ENCODE measurements at places on chromosomes 11 and 22. TPM values are rescaled to one million over a fixed set of nuclear protein-coding genes. Genes with fewer than 3 reads are reported as not detected.
A peak's percentile ranks its signal among the peaks of the same experiment; 100 is the strongest.

DNA sequence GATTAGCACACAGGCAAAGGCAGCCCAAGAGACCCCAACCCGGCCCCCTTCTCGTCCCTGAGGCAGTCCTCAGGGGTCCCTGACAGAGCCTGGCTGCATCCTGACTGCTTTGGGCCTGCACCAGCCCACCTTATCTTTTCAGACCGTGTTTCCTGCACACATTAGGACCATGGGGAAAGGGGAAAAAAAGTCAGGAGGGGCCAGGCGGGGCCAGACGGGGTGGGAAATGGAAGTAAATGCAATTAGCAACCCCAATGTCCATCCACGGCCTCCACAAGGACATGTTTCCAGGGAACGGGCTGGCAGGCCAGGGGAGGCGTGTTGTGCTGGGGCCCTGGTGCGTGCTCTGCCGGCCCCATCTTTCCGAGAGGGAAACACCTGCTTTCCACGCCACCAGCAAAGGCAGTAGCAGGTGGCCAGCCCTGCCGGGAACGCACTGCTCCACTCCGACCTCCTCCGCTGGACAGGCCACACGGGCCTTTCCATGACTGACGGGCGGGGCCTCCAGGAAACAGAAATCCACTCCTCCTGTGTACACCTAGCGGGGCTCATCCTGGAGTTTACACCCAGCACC, 7.4 kb downstream of the EHD1 start:
- peaks cover 36% of the 10 kb centered on the region for H3K4me1 ChIP-seq
- peaks cover 16% of the 10 kb centered on the region for H3K36me3 ChIP-seq
- peak overlapping the region; percentile 70 for H3K27ac ChIP-seq
- no peak overlapping the region for H3K4me3 ChIP-seq

DNA sequence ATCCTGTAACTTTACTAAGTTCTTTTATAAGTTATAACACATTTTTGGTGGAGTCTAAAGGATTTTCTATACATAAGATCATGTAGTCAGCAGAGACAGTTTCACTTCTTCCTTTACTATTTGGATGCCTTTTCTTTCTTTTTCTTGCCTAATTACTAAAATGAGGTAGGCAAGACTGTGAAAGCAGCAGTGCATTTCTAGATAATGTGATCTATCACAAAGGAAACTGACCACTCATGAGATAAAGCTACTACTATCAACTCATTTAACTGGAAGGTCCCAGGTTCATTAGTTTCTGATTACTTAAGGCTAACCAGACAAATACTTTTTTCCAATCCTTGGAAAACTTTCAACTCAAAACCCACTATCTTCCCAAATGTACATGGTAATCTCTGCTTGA, 196.2 kb upstream of the E2F8 start:
- no peaks in the 10 kb centered on the region for H3K27me3 ChIP-seq
- no peak for DNase-seq
- H3K4me3 ChIP-seq, result no peak overlapping the region
- peaks cover 27% of the 10 kb centered on the region for H3K4me1 ChIP-seq

DNA sequence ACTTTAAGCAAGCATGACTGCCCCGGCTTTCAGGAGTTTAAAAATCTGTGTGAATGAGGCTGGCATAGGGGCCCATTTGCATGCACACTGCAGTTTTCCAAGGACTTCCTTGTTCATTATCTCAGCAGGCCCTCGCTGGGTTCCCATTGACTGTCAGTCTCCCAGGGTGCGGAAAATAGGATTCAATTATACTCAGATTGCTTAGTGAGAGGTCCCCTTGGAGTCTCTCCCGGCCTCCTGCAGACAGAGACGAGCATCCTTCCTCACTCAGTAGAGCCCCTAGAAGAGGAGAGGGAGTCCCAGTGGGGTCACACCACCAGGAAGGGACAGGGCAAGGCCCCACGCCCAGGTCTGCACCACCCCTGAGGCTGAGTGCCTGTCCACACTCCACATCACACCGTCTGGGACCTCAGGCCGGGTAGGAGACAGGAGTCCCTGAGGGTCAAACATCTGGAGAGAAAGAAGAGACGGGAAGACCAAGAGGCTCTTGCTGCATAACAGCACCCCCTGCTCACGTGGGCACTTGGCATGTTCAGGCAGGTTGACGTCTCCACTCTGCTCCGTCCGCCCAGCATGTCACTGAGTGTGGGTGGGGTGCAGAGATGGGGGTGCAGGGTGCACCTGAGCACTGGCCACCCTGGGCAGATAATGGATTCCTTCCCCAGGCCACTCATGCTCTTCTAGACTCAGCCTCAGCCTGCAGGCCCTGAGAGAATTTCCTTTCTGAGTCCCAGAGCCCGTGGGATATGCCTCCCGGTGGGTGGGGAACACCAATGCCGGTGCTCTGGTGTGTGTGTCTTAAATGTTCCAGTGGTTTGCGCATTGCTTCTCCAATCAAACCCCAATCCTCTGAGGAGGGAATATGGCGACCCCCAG, 58.8 kb downstream of the MCM5 start:
- H3K27ac ChIP-seq, result no peak overlapping the region
- H3K4me3 ChIP-seq, result no peak overlapping the region
- H3K36me3 ChIP-seq, result no peaks in the 10 kb centered on the region

DNA sequence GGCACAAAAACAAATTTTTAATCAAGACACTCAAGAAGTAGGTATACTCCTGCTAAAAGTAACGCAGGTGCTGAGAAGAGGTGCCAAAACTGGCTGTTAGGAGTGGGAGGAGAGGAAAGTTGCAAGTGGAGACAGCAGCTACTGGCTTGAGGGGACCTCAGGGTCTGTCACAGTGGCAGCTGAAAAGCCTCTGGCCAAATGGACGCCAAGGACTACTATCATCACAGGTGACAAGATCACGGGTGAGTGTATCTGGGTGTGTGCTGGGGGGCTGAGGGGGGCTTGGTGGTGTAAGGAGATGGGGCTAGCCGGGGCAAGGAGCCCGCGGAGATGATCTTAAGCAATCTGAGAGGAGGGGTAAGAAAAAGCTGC, 687 bp downstream of the ZNF202 start:
- H3K27me3 ChIP-seq, result no peaks in the 10 kb centered on the region
- no peaks in the 10 kb centered on the region for H3K36me3 ChIP-seq
- H3K4me3 ChIP-seq, result peak overlapping the region; percentile 85
- no peak for DNase-seq
- H3K27ac ChIP-seq, result peak overlapping the region; percentile 83
- peaks cover 16% of the 10 kb centered on the region for H3K4me1 ChIP-seq

DNA sequence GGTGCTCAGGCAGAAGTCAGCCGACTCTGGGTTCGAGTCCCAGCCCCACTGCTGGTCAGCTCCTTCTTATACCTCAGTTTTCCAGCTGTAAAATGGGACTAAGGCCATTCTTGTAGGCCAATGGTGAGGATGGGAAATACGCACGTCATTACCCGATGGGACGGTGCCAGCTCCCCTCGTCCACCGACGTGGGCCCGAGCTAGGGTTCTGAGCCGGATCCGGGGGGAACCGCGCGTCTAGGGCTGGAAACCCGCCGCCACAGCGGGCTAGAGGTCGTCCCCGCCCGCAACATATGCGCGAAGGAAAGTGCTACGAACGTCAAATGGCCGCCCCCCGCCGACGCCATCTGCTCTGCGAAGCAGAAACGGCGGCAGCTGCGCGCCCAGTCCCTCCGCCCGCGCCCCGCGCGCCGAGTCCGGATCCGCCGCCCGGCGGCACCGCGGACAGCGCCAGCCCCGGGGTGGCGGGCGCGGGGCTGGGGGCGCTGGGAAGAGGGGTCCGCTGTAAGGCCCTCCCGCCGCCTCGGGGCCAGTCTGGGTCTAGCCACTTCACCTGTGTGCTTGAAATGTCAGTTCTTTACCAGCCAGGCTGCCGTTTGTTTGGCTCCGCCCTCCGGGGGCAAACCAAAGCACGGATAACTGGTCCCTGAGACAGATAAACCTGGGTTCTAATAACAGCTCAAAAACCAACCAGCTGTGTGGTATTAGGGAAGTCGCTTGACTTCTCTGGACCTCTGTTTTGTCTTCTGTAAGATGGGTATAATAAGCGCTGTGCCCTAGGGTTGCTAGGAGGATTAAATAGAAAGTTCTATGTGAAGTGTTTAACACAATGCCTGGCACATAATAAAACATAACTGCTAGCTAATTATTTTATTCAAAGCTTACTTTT, 103.5 kb upstream of the RCN1 start:
- no peak for DNase-seq
- H3K4me1 ChIP-seq, result no peaks in the 10 kb centered on the region
- H3K4me3 ChIP-seq, result no peak overlapping the region
- H3K27me3 ChIP-seq, result peaks cover 4% of the 10 kb centered on the region
- no peak overlapping the region for H3K27ac ChIP-seq
- H3K36me3 ChIP-seq, result no peaks in the 10 kb centered on the region

Gene OR8A1
- not detected for total RNA-seq

- H3K4me1 ChIP-seq, result peaks cover 21% of the 10 kb centered on the region
- no peaks in the 10 kb centered on the region for H3K27me3 ChIP-seq
- no peak overlapping the region for H3K4me3 ChIP-seq
Observed at GRCh38 chr11:9069256-9069655, 22.1 kb downstream of the SCUBE2 start.

GRCh38 chr11:106077609-106078455, at the start of gene AASDHPPT:
TSS of gene AASDHPPT (plus strand) at chr11:106077662. CDS start at chr11:106077711, 49 bp downstream.
- no peaks in the 10 kb centered on the region for H3K27me3 ChIP-seq
- no peaks in the 10 kb centered on the region for H3K36me3 ChIP-seq
- peak within 1 kb of the TSS; percentile 75 for H3K4me3 ChIP-seq
- peak within 1 kb of the TSS; percentile 94 for H3K27ac ChIP-seq
- H3K4me1 ChIP-seq, result peaks cover 11% of the 10 kb centered on the region

GRCh38 chr11:68471360-68472340, 11.1 kb downstream of the PPP6R3 start:
- H3K4me3 ChIP-seq, result no peak overlapping the region
- no peaks in the 10 kb centered on the region for H3K36me3 ChIP-seq
- DNase-seq, result no peak
- H3K27ac ChIP-seq, result no peak overlapping the region

DNA sequence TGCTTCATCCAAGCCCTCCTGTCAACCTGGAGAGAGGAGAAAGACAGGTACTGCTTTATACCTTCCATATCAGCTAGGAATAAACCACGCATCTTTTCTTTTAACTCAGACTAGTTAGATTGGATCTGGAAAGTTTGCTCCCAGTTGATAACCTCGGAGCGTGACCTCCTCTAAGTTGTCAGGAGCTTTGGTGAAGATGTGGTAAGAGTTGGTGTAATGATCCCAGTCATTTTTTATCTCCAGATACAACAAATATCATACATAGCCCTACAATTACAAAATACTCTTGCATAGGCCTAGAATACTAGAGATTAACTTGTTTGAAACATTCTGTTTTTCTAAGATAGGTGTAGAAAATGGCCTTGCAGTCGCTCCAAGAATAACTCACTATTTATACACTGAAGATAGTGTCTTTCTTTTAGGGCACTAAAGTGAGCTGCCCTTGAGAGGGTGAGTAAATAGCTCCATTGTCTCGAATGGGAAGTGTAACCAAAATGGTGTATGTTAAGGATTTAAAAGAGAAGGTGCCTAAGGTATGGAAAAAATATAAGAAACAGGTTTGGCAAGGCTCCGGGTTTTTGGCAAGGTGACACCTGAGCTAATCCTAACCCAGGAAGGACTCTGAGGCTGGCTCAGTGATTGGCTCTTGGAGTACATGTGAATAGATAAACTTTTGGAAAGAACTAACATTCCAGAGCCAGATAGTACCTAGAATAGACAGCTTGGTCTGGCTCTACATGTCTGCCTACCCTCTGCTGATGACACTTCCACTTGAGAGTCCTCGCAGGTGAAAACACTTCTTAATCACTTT, 59.4 kb downstream of the GLYATL1 start:
- no peaks in the 10 kb centered on the region for H3K27me3 ChIP-seq
- no peak for DNase-seq
- no peak overlapping the region for H3K4me3 ChIP-seq
- H3K27ac ChIP-seq, result no peak overlapping the region
- no peaks in the 10 kb centered on the region for H3K36me3 ChIP-seq

- H3K27me3 ChIP-seq, result no peaks in the 10 kb centered on the region
- no peaks in the 10 kb centered on the region for H3K4me1 ChIP-seq
- H3K36me3 ChIP-seq, result no peaks in the 10 kb centered on the region
Observed at GRCh38 chr11:96708219-96708878, 318.5 kb downstream of the JRKL start.

Gene SLC22A8
- total RNA-seq, result not detected

Gene FOLR2
- 7.2 TPM for total RNA-seq

GRCh38 chr22:41925783-41926460, 684 bp downstream of the TNFRSF13C start:
- no peaks in the 10 kb centered on the region for H3K36me3 ChIP-seq
- no peaks in the 10 kb centered on the region for H3K4me1 ChIP-seq
- peaks cover 6% of the 10 kb centered on the region for H3K27me3 ChIP-seq
- H3K4me3 ChIP-seq, result no peak overlapping the region
- H3K27ac ChIP-seq, result no peak overlapping the region
- DNase-seq, result peak; percentile 37

- H3K36me3 ChIP-seq, result peaks cover 16% of the 10 kb centered on the region
- no peaks in the 10 kb centered on the region for H3K27me3 ChIP-seq
- H3K4me1 ChIP-seq, result peaks cover 5% of the 10 kb centered on the region
- DNase-seq, result no peak
- no peak overlapping the region for H3K4me3 ChIP-seq
Observed at GRCh38 chr11:107453594-107454286, 3.9 kb downstream of the CWF19L2 start.
